ENCODE measurements at places on chromosomes 11 and 22.
A peak's percentile ranks its signal among the peaks of the same experiment; 100 is the strongest.

DNA sequence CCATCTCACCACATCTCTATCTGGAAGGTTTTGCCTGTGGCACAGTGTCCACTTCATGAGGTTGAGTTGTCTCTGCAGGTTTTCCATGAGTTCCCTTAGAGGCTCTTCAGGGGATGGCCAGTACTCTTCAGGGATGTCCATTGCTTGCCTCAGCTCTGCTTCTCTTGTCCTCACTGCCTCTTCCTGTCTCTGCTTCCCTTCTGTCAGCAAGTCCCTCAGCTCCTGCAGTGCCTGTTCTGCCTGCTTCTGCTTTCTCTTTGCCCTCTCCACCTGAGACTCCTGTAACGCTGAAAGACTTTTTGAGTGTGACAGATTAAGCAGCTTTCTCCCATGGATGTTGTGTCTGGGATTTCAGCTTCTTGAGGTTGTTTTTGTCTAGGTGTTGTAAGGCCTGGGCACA, 38.2 kb upstream of the MRPL17 start:
- no peak for DNase-seq

- DNase-seq, result no peak
Measured at GRCh38 chr11:113880971-113881370, 5.6 kb upstream of the USP28 start.

GRCh38 chr11:121249039-121249663, 43.4 kb upstream of the SC5D start:
- DNase-seq, result peak; percentile 34

- DNase-seq, result peak; percentile 35
Measured at GRCh38 chr11:126592496-126593410, 237.3 kb downstream of the ST3GAL4 start.

GRCh38 chr22:36740716-36741115, 35.2 kb downstream of the IFT27 start:
- DNase-seq, result no peak
